ENCODE measurements at places on chromosomes 12 and 14.

DNA sequence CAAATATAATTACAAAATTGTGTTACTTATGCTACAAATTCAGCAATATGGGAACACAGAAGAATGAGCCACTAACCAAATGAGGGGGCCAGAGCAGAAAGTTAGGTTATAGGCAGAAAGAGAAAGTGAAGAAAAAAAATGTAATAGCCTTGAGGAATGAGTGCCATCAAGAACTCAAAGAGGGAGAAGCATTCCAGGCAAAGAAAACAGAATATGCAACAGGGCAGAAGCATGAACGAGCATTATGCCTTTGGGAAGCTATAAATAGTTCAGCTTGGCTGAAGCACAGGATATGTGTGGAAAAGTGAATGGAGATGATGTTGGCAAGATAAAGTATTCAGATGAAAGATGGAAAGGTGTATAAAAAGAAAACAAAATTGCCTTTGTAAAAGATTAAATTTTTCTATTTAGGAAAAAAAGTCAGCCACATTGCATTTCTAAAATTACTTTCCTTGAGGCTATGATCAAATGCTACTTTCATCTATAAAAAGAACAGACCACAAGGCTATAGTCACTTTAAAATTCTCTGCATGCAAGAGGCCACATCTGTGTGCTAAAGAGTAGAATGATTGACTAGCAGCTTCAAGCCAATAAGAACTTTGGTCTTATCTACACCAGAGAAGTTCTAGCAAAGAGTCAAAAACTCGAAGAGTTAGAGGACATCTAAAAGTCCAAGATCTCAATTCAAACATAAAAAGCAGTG lies 193.6 kb upstream of the GARIN6 start:
- DNase-seq: no peak

DNA sequence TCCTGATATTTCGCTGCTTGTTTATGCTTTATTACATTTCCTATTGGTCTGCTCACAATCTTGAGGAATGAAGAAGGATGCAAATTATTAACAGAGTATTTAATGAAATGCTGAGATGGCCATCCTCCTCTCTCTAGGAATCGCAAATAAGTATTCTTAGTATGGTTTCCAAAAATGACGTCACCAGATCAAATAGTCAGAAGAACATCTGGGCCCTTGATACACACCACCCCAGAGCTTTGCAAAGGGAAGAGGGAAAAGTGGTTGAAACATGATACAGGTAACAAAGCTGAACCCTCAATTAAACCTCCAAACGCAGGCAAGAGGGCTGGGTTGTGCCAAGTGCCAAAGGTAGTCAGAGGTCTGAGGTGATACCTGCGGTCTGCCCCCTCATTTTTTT lies 107.3 kb downstream of the BCL11B start:
- DNase-seq: peak; percentile 91

DNA sequence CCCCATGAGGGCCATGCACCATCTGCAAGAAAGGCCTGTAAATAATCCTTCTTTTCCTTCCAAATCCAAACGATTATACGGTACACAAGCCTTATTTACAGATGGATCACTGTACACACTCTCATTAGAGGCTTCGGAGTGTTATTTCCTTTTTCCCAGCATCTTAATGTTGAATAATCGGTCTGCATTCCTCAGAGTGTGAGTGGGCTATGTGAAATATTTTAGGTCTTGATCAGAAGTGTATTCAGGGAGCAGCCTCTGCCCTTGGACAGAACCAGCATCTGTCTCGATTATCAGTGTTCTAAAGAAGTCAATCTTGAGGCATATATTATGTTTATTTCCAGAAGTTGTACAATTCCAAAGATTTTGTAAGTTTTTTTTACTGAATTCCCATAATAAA lies 340.6 kb downstream of the SEC23A start:
- DNase-seq: no peak

- no peak for DNase-seq
These were observed 295.9 kb upstream of the ATP2B1 start for GRCh38 chr12:90004319-90005074.

DNA sequence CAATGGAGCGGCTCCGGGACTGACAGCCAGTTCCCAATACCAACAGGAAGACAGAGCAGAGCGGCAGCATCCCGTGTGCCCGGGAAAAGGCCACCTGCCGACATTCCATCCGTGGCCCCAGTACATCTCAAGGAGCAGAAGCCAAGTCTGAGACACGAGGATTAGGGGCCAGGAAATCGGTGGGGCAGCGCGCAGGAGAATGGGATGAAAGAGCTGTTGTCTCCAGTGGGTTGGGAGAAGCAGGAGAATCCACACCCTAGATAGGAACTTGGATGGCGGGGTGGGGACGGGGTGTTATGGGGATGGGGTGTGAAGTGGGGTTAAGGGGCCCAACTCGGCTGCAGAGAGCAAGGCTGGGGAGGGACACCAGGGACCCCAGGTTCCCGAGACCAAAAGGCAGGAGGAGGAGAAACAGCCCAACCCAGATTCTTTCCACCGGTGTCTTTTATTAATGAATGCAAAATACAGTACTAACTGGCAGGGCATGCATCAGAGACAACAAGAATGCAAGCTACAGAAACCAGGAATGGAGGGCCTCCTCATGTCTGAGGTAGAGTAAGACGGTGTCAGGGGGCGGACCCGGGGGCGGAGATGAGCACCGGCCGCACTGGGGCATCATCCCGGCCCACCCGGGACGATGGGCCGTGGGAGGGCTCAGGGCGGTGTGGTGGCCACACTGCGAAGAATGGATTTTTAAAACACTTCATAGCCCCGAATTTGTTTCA lies 50.3 kb downstream of the BEGAIN start:
- DNase-seq: no peak

- no peak for DNase-seq
These were observed 87.5 kb downstream of the DUSP16 start for GRCh38 chr12:12474931-12475795.

DNA sequence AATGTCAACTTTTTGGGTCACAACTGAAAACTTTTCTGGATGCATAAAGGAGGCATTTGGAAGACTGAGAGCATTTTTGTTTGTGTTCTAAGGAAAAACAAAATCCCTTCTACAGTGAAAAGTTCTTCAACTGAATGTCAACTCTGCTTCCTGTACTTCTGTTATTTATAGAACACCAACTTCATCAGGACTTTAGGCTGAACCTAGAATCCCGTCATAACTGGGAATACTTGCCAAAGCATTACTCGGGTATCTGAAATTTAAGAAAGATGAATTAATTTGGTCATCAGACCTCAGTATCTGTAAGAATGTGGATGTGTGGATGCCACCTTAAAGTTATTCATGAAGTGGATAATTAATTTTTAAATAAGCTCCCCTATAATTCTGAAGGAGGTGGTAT lies 73.2 kb downstream of the FERMT2 start:
- no peak for DNase-seq

- peak; percentile 80 for DNase-seq
These were observed 348.2 kb downstream of the DPF3 start for GRCh38 chr14:72545411-72546311.

DNA sequence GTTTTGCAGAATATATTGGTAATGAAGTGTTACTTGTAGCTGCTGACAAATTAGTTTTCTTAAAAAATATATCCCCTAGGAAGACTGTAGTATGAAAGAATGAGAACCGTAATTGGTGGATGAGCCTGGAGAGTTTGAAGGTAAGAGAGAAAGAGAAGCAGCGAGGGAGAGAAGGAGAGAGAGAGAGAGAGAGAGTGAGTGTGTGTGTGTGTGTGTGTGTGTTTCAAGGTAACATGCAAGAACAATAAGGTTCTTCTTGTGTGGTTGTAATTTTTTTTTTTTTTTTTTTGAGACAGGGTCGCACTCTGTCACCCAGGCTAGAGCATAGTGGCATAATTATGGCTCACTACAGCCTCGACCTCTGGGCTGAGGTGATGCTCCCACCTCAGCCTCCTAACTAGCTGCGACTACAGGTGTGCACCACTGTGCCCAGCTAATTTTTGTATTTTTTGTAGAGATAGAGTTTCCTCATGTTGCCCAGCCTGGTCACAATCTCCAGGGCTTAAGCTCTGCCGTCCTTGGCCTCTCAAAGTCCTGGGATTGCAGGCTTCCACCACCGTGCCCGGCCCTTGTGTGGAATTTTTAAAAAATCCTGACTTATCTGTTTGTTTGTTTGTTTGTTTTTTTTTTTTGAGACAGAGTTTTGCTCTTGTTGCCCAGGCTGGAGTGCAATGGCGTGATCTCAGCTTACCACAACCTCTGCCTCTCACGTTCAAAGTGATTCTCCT lies 73.7 kb downstream of the RASSF3 start:
- no peak for DNase-seq

DNA sequence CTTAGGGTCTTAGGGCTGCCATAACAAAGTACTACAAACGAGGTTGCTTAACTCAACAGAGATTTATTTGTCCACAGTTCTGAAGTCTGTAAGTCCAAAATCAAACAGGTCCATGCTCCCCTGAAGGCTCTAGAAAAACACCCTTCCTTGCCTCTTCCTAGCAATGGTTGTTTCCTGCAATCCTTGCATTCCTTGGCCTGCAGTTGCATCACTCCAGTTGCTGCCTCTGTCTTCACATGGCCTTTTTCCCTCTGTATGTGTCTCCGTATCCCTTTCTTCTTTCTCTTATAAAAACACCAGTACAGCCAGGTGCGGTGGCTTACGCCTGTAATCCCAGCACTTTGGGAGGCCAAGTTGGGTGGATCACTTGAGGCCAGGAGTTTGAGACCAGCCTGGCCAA lies 17.4 kb downstream of the KCNMB4 start:
- DNase-seq: no peak

GRCh38 chr12:53102883-53103807 lies at the start of gene SOAT2:
Gene SOAT2, plus strand, starts transcription at chr12:53103486. Its CDS starts 92 bp downstream, at chr12:53103578.
- no peak for DNase-seq

DNA sequence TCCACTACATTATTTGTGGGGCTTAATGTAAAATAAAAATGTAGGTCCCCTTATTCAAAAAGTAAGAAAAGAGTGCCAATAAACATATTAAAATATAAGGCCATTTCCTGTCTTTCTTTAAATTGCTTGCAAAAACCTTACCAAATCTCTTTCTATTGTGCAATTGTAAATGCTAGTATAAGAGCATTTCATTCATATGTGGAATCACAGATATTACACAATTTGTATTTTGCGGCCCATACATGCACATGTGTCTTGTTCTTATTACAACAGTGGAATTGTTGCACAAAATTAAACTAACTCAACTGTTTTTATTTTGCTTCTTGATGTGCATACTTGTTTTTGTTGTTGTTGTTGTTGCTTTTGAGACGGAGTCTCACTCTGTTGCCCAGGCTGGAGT lies 20.1 kb upstream of the CRADD start:
- no peak for DNase-seq

DNA sequence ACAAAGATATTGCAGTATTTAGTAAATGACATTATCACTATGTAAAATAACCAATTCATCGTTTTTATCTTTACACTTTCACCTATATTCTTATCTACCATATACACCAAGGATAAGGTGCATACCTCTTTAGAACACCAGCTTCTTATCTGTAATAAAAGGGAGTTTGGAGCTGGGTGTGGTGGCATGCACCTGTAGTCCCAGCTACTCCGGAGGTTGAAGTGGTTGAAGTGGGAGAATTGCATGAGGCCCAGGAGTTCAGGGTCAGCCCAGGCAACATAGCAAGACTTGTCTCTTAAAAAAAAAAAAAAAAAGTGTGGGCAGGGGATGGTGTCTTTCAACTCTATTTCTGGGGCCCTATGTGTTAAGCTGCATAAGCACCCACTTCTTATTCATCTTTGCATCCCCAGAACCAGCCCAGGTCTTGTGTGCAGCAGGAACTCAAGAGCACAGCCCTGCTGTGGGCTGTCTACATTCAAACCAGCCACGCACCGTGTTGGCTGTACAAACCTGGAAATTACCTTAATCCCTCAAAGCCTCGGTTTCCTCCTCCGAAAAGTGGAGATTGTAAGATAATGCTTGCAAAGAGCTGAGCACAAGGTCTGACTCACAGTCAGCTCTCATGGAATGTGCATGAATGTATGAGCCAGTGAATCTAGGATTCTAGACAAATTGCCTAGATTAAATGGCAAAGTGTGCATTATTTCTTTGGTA lies 256.6 kb upstream of the FOXN3 start:
- DNase-seq: no peak

DNA sequence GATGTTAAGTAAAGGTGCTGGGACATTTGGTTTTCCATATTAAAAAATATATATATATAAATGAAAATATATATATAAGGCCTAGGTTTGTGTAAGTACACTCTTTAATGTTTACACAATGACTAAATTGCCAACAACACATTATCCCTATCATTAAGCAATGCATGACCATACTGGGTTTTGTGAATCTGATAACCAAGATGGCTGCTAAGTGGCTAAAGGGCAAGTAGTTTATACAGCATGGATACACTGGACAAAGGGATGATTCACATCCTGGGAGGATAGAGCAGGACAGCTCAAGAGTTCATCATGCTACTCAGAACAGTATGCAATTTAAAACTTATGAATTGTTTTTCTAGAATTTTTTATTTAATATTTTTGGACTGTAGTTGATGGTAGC lies 89.3 kb downstream of the FIGNL2 start:
- no peak for DNase-seq

GRCh38 chr12:108371801-108372344 lies 32.8 kb upstream of the CMKLR1 start:
- DNase-seq: no peak

DNA sequence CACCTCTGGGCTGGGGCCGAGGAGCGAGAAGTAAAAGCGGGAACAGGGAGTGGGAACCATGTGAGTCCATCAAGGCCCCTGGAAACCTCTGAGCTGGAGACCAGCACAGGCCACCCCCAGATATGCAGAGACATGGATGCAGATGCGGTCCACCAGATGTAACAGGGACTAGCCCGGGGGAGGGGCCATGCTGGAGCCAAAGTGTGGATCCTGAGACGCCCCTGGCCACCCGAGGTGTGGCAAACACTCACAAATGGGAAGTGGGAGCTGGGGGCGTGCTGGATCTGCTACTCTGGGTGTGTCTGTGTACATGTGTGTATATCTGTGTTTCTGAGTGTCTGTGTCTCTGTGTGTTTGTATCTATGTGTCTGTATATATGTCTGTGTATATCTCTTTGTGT lies 12.8 kb downstream of the MYL2 start:
- DNase-seq: no peak

GRCh38 chr12:104667139-104667538 lies 210.4 kb downstream of the CHST11 start:
- no peak for DNase-seq

DNA sequence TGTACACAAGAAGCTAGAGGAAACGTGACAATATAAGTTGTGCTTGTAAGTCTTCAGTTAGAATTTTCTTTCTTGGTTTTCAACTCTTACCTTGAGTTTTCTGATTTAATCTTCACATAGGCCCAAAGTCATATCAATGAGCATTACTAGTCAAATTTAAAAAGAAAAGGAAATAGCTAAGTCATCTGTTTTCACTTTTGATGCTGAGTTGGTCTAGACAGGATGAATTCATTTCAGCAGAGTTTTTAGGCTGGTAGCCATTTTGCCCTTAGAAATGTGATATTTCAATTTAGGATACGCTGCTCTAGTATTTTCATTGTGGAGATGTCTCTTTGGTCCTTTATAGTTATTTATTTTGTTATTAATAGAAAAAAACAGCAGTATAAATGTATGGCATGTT lies 44.6 kb upstream of the KRAS start:
- no peak for DNase-seq

DNA sequence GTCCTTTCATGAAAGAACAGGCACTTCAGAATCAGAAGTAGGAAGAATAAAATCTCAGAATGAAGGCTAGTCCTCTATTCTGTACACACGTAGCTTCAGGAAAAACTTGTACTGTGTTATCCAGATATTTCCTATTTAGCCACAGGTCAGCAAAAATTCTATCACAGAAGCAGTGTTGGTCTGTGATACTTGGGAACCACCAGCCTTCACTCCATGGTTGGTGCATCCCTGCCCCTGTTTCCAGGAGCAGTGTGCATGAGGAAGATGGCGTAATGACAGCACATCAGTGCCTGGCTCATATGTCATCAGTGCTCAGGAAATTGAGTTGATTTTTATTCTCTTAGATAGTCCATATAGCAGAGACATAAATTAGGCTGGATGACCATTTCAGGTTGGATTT lies 87.7 kb downstream of the SAMD4A start:
- DNase-seq: no peak
